SW 1271 (cell line): ENCODE measurements at places on chromosomes 7 and 10.
A peak's percentile ranks its signal among the peaks of the same experiment; 100 is the strongest.

DNA sequence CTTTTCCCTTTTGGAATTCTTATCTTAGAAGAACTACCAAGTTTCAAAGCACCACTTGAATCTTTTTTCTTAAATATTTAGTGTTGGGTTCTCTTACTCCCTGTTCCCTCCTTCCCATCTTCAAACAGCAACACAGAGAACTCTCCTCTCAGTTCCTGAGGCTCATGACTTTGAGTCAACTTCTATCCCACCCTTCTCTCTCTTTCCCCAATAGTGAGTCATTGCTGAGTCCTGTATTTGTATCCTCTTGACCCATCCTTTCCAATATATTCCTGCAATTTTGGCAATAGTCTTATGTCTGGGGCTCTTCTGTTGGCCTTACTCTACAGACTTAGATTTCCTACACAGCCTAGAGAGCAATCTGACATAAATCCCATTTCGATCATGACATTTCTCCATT lies 20.8 kb upstream of the JCAD start:
- no peak for DNase-seq

DNA sequence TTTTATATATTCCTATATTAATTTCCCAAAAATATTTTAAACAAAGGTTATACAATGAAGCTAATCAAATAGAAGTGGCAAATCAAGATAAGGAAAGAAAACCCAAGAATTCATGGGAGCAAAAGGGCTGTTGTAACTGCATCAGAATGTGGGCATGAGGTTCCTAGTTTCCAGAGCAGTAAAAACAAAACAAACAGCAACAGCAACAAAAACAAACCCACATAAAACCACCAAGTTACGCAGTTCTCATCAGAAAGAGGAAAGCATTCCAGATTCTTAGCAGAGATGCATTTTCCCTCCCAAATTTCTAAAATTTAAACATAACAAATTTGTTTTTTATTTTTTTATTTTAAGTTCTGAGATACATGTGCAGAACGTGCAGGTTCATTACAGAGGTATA lies 34.8 kb upstream of the MSMB start:
- DNase-seq: no peak

DNA sequence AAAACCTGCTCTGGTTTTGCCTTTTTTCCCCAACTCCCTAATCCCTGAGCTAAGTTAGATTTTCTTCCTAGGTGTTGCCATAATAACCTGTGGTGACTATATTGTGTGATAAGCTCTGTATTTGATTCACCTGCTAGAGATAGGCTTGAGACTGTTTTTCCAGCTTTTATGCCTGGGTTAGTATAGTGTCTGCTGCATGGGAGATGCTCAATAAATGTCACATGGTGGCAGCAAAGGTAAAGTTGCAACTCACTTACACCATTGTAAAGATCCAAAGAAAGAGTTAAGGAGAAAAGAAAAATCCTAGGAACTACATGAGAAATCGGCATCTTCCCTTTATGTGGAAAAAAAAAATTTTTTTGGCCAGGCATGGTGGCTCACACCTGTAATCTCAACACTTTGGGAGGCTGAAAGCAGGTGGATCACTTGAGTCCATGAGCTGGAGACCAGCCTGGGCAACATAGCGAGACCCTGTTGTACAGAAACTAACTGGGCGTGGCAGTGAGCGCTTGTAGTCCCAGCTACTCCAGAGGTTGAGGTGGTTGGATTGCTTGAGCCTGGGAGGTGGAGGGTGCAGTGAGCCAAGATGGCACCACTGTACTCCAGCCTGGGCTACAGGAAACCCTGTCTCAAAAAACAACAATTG lies 3.7 kb downstream of the CCNJ start:
- peak; percentile 3 for DNase-seq

GRCh38 chr10:77571490-77571889 lies 66.1 kb downstream of the KCNMA1 start:
- no peak for DNase-seq

DNA sequence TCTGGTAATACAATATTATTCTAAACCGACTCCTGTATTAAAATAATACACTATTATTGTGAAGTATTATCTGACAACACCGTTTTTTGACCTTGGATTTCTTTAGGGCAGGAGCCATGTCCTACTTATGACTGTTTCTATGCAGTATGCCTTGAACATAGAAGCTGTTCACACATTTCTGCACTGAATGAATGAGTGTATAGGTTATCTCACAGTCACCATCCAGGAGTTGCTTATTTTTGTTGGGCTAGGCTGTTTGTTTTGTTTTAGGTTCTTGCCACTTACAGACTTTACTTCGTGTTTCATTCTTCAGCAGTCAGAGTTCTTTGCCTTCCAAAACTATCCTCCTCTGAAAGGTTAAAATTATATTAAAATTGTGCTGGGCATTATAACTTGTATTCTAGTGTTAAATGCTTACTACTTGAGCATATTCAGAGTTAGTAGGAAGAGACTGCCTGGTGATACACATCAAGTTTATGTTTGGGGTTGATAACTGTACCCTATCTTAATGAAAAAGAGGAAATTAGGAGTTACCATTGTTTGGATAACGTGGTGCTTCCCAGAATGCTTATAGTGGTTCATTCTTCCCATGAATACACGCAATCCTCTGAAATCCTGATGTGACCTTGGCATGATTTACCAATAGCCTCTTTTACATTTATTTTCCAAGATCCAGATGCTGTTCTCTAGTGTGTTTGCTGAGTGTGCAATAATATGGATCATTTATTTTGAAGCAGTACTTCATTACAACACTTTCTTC lies 1.7 kb downstream of the RALA start:
- no peak for DNase-seq

- no peak for DNase-seq
Observed at GRCh38 chr10:28363376-28363775, 60.5 kb upstream of the MPP7 start.

DNA sequence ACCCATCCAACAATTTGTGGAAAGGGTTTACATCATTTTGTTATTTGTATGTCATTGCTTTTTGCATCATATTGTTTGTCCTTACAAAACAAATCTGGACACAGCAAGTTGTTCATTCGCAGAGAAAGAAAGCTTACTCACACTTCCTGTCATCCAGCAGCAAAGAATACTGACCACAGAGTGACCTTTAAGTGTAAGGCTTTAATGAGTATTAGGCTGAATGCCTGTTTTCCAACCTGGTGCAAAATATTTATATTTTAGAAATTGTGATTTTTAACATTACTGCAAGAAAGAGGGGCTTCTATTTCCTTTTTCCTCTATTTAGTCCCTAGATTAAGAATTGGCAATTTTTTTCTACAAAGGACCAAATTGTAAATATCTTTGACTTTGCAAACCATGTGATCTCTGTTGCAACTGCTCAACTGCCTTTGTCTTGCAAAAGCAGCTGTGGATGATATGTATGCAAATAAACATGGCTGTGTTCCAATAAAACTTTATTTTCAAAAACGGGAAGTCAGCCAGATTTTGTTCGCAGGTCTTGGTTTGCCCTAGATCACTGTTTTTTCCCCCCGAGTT lies 27.8 kb upstream of the ITGB1 start:
- DNase-seq: peak; percentile 60

DNA sequence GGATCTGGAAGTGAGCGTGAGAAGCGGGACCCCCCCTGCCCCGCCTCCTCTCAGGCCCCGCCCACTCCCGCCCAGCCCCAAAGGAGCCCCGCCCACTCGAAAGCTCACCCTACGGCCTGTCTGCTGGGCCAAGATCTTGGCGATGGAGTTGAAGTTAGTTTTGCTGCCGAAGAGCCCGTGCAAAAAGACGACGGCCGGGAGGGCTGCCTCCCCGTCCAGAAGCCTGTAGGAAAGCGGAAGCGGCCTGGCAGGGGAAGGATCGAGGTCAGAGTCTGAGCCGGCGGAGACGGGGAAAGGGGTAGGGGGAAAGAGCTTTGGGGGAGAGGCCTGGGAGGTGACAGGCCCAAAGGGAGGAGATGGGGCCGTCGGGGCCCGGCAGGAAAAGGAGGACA lies 386 bp downstream of the ABHD11 start:
- DNase-seq: no peak

- DNase-seq: no peak
Observed at GRCh38 chr7:28675429-28675828, 263.1 kb downstream of the CREB5 start.

DNA sequence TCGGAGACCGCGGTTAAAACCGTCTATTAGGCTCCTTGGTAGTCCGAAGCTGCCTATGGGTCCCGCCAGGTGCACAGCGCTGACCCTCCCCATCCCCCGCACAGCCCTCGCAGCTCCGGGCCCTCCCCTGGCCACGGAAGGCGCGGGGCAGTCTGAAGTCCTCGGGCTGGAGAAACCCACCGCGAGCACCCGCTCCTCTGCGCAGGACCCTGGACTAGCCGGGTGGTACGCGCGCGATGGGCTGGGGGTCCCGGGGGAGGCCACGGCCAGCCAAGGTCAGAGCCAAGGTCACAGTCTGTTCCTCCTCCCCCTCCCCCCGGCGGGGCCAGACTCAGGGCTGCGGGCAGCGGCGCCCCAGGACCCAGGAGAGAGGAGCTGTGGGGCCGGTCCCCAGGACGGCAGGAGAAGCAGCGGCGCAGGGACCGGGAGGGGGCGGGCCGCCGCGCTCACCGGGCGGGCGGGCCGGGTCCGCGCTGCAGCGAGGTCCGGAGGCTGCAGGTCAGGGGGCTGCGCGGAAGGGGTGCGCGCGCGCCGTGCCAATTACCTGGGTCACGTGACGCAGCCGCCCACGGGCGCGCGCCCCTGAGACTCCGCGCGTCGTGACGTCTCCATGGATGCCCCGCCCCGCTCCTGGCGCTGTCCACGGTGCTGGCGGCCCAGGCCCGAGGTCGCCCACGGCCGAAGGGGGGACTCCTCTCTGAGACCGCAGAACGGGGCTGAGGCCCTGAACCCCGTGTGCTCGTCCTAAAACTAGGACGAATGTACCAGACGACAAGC lies at the start of gene OGDHL:
TSS of gene OGDHL (minus strand) at position 535 of the 777 bp plus-strand sequence. CDS start 3,731 bp downstream, outside the sequence.
- no peak for DNase-seq

DNA sequence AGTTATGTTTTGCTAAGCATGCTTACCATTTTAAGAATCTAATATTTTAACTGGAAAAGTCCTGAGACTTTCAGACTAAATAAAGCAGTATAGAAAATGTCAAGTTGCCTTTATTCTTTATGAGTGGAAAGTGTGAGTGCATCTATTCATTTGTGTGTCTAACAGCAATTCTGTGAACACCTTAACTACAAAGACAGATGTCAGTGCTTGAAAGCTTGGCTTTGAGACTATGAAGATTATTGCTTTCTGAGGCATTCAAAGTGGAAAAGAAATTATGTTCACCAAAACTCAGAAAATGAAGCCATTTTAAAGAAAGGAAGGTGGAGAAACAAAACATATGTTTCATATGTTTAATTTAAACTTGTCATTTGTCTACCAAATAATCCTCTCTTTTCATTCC lies 294.5 kb upstream of the SEMA3C start:
- DNase-seq: no peak

DNA sequence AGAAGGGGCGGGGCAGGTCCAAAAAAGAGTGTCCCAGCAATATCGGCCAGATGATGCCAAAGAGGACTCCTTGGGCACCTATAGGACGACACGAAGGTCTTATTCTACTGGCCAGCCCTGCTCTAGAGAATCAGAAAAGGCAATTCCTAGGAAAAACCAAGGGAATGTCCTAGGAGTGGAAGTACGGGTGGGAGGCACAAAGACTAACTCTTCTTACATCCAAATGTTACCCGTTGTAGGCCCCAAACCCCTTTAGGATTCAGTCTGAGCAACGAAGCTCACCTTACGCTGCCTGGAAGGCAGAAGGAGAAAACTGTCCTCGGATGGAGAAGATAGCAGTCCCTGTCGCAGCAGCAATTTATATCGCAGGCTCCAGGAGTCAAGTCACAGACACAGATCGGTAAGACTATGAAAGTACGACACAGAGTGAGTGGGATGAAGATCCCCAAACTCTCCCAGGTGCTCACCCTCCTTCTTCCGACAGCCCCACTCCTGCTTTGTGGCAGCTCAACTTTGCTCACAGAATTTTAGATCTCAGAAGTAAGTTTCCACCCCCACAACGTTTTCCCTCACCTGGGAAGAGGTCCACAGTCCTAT lies 558 bp downstream of the TCTN3 start:
- DNase-seq: no peak

- no peak for DNase-seq
Observed at GRCh38 chr7:17493446-17493845, 195.0 kb downstream of the AHR start.

- DNase-seq: no peak
Observed at GRCh38 chr10:131772441-131772840, 128.4 kb upstream of the PPP2R2D start.

- DNase-seq: no peak
Observed at GRCh38 chr7:105614341-105614840, 33.1 kb upstream of the EFCAB10 start.

- DNase-seq: no peak
Observed at GRCh38 chr7:133593561-133593960, 340.7 kb downstream of the EXOC4 start.

DNA sequence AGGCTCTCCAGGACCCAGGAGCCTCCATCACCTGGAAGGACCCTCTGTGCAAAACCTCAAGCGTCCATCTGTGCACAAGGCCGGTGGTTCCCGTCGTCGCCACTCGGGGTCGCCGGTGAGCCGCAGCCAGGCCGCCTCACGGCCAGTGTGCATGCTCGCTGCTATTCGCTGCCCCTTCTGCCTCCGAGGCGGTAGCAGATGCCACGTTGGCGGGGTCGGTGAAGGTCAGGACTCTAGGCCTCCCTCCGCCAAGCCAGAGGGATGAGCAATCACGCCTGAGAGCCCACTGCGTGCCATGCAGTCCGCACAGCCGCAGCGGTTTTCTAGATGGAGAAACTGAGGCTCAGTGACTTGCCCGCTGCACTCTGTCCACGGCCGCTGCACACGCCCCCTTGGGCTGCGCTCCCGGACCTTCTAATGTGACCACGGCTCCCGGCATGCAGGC lies 5.7 kb downstream of the UPK3B start:
- DNase-seq: no peak

DNA sequence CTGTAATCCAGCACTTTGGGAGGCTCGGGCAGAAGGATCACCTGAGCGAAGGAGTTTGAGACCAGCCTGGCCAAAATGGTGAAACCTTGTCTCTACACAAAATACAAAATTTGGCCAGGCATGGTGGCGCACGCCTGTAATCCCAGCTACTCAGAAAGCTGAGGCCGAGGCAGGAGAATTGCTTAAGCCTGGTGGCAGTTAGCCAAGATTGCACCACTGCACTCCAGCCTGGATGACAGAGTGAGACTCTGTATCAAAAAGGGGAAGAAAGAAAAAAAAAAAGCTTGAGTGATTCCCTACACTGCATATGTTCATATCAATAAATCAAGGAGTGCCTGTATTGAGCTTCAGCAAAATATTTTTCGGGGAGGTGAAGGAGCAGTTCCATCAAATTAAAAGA lies 45.8 kb upstream of the SRRM3 start:
- no peak for DNase-seq

- no peak for DNase-seq
Observed at GRCh38 chr10:86677374-86677773, 9.1 kb downstream of the LDB3 start.

GRCh38 chr10:14625765-14626525 lies 148.8 kb downstream of the FAM107B start:
- DNase-seq: no peak

DNA sequence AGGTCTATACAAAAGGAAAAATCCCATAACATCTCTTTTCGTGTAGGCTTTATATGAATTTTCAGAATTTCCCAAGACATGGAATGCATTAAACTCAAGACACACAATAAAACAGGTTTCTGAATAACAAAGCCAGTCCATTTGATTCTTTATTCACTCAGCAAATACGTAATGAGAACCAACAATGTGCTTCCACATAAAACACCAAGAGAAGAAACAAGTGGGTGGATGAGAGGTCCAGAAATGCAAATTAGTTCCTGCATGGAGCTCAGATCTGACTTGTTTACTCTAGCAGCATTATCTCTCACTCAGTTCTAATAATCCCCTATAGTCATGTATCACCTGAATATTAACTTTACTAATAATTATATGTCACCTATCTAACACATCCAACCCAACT lies 249.5 kb downstream of the LRRTM3 start:
- DNase-seq: no peak

GRCh38 chr10:132037676-132037975 lies 28.1 kb upstream of the JAKMIP3 start:
- no peak for DNase-seq
